Activated T-helper 2 cell treated with anti-CD3 and anti-CD28 coated beads, Interferon-gamma antibody, Interleukin-2, Interleukin-4, amounts not matched to agents 10 μg/mL and 5 μg/mL and 100 μg/mL, durations not matched to agents 14 hours and 24 hours and 36 hours (primary cell): ENCODE measurements at places on chromosomes 16 and 17. TPM values are rescaled to one million over a fixed set of nuclear protein-coding genes. Genes with fewer than 3 reads are reported as not detected.

DNA sequence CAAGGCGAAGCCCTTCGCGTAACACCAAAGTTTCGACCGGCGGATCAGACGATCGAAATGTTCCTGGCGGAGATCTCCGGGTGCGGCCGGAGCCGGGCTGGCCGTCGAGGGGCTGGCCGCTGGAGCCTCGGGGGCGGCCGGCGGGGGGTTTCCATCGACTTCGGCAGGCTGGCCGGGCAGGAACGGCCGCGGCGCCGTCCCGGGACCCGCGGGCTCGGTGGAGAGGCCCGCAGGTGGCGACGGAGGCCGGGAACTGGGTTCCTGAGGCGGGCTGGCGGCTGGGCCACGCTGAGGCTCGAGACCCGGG lies 1.1 kb downstream of the EPOP start:
- DNase-seq, result no peak

DNA sequence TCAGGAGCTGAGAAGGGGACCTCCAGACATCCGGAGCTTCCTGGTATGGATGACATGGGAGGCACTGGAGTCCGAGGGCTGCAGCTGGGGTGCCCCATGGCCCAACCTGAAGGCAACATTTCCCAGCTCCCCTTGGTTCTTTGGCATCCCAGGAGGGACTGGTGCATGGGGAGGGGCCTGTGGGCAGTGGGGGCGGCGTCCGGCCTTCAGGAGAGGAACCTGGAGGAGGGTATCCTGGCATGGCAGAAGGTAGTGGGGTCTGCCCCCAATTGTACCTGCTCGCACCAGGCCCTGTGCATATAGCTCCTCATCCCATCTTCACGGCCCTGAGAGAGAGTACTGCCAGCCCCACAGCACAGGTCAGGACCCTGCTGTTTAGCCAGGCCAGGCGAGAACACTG lies 11.9 kb downstream of the NPTX1 start:
- DNase-seq, result no peak

- no peak for DNase-seq
Measured at GRCh38 chr16:22788193-22788530, 25.8 kb upstream of the HS3ST2 start.

DNA sequence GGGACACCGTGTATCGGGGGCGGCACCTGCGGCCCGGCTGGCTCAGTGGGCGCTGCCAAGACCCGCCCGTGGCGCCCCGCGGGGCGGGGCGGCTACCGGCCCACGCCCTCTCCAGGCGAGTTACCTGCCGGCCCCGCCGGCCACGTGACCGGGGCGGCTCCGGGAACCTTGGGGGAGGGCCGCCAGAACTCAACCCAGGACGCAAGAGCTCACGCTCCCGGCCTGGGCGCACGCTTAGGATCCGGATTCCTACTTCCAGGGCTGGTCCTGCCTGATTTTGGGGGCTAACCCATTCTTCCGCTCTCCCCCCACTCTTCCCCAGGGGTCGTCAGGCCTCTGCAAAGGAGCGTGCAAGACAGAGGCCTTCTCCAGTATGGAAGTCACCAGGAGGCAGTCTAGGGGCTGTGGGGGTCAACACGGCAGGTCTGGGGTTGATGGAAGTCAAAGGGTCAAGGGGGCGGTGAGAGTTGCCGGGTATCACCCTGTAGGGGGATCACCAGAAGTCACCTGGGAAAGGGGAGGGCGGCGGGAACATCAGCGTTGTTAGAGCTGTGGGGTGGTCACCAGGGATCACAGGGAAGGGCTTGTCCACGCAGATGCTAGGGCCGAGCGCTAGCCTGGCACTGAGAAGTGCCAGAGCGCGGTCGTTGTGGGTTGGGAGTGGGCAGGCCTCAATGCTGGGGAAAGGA lies 354 bp upstream of the ESRP2 start:
- DNase-seq, result no peak

DNA sequence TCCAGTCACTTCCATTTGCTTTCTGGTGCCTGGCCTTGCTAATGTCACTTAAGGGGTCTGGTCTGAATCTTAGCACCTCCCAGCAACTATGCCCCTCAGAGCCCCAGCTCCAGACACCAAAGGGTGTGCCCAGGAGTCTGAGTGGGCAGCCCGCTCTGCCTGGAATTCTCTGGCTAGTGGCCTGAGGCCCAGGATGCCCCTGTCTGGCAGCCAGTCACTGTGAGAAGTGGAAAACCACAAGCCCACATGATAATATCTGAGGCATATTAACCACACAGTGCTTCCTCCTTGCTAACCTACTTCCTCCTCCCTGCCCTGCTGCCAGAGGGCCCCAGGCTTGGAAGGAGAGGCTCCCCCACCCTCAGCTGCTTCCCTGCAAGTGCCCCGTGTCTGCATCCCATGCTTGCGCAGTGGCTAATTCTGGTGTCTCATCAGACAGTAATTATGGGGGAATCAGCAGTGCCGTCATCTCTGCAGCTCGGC lies 14.0 kb downstream of the SRCIN1 start:
- peak; percentile 45 for DNase-seq

DNA sequence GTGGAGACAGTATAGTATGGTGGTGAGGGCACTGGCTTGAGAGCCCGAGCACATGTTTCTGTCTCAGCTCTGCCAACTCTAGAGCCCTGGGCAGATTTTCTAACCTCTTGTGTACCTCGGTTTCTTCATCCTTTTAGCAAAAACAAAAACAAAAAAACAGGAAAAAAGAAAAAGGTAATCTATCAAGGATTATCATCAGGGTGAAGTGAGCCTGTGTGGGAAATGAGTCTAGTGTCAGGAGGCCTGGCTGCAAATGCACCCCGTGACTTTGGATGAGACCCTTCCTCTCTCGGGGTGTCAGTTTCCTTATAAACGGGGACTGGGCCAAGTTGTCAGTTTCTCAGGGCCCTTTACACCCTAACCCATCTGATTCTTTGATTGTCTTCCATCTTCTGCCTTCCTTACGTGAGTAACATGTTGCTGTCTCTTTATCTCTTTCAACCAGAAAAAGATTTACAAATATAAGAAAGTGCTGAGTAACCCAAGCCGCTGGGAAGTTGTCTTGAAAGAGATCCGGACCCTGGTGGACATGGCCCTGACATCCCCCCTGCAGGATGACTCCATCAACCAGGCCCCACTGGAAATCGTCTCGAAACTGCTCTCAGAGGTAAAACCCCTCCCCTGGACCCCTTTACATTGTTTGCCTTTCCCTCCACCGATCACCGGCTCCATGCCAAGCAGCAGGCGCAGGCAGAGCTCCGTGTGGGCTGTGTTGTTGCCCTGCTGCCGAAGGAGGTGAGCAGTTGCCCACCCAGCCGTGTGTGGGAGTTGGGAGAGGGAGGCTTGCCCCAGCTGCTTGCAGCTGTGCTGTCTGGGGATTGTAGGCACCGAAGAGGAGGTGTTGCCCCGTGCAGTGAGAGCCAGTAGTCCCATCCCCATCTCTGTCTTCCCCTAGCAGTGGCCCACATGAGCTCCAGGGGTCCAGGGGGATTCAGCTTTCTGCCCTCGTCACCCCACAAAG lies 127.1 kb upstream of the PLCG2 start:
- DNase-seq, result no peak

GRCh38 chr17:57468932-57469775 lies 212.8 kb downstream of the MSI2 start:
- no peak for DNase-seq

DNA sequence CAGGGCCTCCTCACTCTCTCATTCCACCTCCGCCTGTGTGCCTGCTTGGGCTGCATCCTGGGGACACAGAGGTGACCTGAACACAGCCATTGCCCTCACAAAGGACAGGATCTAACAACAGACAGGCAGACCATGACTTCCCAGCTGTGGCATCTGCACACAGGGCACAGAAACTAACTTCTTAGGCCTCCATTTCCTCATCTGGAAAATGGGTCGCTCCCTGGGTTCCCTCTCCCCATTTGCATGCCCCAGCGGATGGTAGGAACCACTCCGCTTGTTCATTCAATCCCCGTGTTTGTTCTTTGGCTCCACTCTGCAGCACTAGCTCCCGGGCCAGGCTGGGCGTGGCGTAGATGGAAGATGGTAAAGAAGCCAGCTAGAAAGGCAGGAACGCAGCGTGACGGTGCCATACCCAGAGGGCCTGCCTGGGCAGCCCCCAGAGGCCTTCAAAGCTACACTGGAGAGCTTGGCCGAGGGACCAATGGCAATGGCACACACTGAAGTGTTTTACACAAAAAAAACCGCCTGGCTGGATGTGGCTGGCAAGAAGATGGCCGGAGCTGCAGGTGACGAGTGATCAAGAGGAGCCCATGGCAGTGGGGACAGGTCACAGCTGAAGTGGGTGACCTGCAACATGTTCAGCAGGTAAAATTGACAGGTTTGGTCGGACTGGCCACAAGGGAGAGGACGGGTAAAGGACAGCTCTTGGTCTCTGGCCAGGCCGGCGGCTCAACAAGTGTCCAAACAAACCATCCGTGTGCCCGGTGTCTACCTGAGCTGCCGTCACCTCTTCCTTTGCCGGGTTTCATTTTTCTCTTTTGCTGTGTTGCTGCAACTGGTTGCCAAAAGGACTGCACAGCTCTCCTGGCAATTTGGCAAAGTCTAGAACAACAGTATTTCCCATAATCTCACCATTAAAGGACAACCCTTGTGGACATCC lies 66.9 kb downstream of the SOCS1 start:
- DNase-seq, result no peak

- no peak for DNase-seq
Measured at GRCh38 chr17:82043507-82043906, 6.0 kb upstream of the DCXR start.

Gene ITGA2B
- total RNA-seq, result 1.5 and 2.7 TPM in 2 replicates
